ENCODE measurements at places on chromosomes 16 and 17. TPM values are rescaled to one million over a fixed set of nuclear protein-coding genes. Genes with fewer than 3 reads are reported as not detected.
A peak's percentile ranks its signal among the peaks of the same experiment; 100 is the strongest.

Gene PRAC1
- total RNA-seq = not detected

Gene TBX6
- 0.29 TPM for total RNA-seq

Gene AGRP
- total RNA-seq = not detected

DNA sequence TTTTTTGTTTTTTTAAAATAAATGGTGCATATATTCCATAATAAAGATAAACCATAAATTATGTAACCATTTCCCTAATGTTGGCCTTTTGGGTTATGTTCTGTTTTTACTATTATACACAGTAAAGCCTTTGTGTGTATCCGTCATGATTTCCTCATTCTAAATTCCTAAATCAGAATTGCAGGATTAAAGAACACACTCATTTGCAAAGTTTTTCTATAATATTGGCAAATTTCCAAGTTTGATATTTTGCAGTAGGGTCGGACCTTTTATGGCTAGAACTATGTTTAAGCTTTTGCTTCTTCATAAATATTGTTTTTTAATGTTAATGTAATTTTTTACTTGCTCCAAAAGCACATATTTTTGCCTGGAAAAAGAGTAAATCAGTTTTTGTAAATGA, 16.6 kb downstream of the GOSR1 start:
- no peak overlapping the region for H3K4me3 ChIP-seq
- H3K36me3 ChIP-seq = peaks cover 7% of the 10 kb centered on the region
- no peaks in the 10 kb centered on the region for H3K27me3 ChIP-seq
- no peak overlapping the region for H3K27ac ChIP-seq
- DNase-seq = no peak

- no peak overlapping the region for H3K27ac ChIP-seq
- no peaks in the 10 kb centered on the region for H3K36me3 ChIP-seq
- DNase-seq = no peak
- no peaks in the 10 kb centered on the region for H3K27me3 ChIP-seq
Measured at GRCh38 chr16:31715915-31716314, 157.7 kb upstream of the ZNF267 start.

DNA sequence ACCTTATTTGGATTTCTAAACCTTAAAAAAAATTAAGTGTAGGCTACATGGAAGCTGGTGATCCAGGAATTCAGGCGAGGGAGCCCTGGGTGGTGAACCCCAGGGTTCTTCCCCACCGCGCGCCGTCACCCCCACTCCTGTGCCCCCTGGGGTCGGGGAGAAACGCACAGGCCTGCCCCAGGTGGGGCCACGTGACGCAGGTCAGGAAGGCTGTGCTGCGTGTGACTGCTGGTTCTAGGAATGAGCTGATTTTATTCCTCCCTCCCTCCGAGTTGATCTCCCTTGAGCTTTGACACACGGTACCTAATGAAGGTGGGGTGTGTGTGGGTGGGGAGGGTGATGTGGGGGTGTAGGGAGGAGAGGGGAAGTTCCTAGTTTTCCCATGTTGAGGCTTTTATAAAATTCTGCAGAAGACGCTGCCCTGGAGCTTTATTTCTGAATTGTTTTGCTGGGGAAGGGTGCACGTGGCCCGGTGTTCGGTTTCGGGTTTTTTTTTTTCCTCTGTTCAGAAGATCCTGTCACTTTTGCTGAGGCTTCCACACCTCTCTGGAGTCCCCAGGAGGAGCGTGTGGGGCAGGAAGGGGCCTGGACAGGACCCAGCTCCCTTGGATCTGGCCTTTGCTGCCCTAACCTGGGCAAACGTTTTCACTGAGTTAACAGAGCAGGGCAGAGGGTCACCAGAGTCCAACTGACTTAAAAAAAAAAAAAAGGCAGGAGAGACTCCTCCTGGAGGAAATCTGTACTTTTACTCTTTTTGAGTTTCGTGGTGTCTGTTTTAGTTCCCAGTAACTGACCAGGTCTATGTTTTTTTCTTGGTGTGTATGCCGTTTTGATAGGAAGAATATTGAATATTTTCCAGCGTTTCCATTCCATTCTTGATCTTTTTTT, 55.8 kb upstream of the GSE1 start:
- H3K4me3 ChIP-seq = peak overlapping the region; percentile 92
- no peaks in the 10 kb centered on the region for H3K27me3 ChIP-seq
- no peaks in the 10 kb centered on the region for H3K36me3 ChIP-seq
- peak; percentile 48 for DNase-seq
- H3K27ac ChIP-seq = peak overlapping the region; percentile 95
- peaks cover 45% of the 10 kb centered on the region for H3K4me1 ChIP-seq

DNA sequence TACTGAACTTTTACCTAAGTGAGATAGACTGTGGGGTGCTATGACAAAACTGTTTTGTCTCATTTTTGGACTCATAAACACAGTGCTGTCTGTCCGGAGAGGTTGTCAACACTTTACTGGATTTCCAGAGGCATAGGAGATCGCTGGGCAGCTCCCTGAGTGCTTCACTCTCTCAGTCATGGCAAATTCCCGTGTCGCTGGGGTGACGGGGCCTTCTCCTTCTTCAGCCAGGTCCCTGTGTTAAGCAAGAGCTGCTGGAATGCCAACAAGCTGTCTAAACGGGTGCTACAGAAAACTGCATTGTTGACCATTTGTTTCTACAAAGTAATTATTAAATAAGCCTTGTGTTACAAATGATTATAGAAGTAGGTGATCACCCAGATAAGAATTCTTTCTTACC, 141.6 kb downstream of the DNAH9 start:
- no peak overlapping the region for H3K4me3 ChIP-seq
- DNase-seq = no peak
- H3K27ac ChIP-seq = no peak overlapping the region
- H3K27me3 ChIP-seq = no peaks in the 10 kb centered on the region

DNA sequence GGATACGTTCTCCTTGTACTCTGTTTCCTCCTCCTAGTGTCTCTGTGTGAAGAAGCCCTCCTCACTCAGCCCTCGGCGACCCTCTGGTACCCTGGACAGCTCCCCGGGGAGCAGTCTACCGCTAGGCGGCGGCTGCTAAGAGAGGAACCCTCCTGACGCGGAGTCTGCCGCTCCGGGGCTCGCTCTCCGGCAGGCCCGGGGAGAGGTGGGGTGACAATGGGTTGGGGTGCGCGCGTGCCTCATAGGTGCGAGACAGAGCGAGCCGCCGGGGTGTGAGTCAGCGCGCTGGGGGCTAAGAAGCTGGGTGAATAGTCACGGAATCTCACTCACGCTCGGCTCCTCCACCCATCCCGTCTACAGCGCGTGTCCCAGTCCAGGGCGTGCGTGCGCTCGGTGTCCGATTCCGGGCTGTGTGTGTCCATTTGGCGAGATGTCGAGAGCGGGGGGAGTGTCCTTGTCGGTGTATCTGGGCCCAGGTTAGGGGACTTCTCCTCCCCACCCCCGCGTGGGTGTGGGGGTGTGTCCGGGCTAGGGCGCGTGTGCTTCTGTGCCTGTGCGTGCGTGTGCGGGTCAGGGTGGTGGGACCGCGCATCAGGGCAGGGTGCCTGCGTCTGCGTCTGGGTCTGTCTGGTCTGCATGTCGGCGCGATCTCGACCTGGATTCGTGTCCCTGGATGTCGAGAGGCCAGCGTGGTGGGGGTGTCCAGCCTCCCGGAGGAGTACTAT, 577 bp upstream of the HS3ST2 start:
- no peak for DNase-seq
- peaks cover 6% of the 10 kb centered on the region for H3K4me1 ChIP-seq
- H3K36me3 ChIP-seq = no peaks in the 10 kb centered on the region
- H3K27me3 ChIP-seq = peaks cover 3% of the 10 kb centered on the region

GRCh38 chr17:81150377-81151077, 14.8 kb upstream of the PVALEF start:
- H3K4me3 ChIP-seq = no peak overlapping the region
- no peak overlapping the region for H3K27ac ChIP-seq
- H3K27me3 ChIP-seq = peaks cover 3% of the 10 kb centered on the region
- H3K4me1 ChIP-seq = no peaks in the 10 kb centered on the region
- no peak for DNase-seq

DNA sequence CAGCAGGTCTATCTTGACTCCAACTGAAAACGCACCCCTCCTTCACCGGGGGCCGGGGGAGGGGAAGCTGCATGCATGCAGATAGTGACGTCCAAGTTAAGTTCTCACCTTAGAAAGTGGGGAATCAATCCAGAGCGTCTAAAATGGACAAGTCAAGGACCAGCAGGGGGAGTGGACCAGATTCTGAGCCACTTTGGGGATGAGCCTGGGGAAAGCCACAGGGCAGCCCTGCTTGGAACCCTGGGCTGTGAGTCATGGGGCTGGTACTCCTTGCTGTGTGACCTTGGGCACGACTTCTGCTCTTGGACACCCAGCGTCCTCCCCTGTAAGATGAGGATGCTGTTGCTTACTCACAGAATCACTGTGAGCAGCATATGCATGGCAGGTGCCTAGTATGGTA, 9.1 kb downstream of the TNFRSF13B start:
- peaks cover 7% of the 10 kb centered on the region for H3K27me3 ChIP-seq
- no peak for DNase-seq
- no peaks in the 10 kb centered on the region for H3K36me3 ChIP-seq
- no peak overlapping the region for H3K27ac ChIP-seq
- no peak overlapping the region for H3K4me3 ChIP-seq

All from gastrocnemius medialis (tissue), 4 donors.